Activated CD4-positive, alpha-beta T cell treated with anti-CD3 and anti-CD28 coated beads for 4 hours (primary cell): ENCODE measurements at places on chromosomes 3 and 15.

GRCh38 chr15:76991741-76992645 lies 2.9 kb upstream of the PSTPIP1 start:
- DNase-seq, result no peak

- DNase-seq, result no peak
Observed at GRCh38 chr3:36674816-36675215, 89.5 kb downstream of the DCLK3 start.

DNA sequence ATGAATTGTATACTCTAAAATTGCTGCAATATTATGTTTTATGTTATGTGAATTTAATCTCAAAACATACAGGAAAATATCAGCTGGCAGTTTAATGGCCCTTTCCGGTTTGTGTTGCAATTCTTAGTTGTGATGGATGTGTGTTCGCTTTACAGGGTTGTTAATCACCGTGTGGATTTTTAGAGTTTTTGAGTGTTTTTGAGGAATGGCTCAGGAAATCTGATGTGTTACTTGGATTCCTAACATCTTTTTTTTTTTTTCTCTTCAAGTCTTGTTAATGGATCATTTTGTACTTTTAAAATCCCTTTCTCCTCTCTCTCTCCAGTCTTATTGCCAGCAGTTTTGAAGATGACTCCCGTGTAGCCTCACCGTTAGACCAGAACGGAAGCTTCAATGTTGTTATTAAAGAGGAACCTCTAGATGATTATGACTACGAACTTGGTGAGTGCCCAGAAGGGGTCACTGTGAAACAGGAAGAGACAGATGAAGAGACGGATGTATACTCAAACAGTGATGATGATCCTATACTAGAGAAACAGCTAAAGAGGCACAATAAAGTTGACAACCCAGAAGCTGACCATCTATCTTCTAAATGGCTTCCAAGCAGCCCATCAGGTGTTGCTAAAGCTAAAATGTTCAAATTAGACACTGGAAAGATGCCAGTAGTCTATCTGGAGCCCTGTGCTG lies 35.7 kb downstream of the MGA start:
- DNase-seq, result peak; percentile 42

GRCh38 chr15:61008915-61009314 lies 220.2 kb downstream of the RORA start:
- DNase-seq, result no peak

DNA sequence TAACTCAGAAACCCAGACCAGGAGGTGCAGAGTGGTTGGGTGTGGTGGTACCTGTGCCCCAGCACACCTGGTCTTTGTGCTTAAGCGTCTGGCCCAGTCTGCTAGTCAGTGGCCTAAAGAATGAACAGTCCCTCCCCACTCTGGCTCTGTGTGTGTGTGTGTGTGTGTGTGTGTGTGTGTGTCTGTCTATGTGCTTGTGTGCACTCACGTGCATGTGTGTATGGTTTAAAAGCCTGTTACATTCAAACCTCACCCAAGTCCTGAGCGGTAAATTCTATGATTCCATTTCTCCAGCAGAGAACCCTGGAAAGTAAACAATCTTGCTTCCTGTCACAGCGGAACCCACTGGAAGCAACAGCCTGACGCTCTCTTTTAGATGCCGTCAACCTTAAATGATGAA lies 34.2 kb downstream of the EDEM1 start:
- DNase-seq, result no peak
